Breast epithelium (tissue), 4 donors: ENCODE measurements at places on chromosomes 5 and 9. TPM values are rescaled to one million over a fixed set of nuclear protein-coding genes. Genes with fewer than 3 reads are reported as not detected.
A peak's percentile ranks its signal among the peaks of the same experiment; 100 is the strongest.

The FOXD4 gene
- 0.33 TPM for total RNA-seq

- no peak for DNase-seq
Observed at GRCh38 chr5:52469420-52469819, 318.3 kb upstream of the ITGA1 start.

DNA sequence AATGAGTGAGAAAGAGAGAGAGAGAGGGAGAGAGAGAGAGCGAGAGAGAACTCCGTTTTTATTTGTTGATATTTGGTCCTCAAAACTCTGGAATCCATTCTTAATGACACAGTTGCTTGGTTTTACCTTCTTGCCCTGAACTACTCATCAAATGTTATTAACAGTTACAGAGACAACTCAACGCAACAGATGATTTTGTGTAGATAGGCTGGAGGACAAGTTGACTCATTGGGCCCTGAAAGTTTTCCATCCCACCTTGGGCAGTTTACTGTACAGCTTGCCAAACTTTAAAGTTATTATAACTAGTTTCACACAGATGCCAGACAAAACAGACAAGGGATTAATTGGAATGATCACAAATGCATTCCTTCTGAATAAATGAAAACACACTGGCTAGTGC, 339.9 kb downstream of the ARL15 start:
- no peak for DNase-seq

DNA sequence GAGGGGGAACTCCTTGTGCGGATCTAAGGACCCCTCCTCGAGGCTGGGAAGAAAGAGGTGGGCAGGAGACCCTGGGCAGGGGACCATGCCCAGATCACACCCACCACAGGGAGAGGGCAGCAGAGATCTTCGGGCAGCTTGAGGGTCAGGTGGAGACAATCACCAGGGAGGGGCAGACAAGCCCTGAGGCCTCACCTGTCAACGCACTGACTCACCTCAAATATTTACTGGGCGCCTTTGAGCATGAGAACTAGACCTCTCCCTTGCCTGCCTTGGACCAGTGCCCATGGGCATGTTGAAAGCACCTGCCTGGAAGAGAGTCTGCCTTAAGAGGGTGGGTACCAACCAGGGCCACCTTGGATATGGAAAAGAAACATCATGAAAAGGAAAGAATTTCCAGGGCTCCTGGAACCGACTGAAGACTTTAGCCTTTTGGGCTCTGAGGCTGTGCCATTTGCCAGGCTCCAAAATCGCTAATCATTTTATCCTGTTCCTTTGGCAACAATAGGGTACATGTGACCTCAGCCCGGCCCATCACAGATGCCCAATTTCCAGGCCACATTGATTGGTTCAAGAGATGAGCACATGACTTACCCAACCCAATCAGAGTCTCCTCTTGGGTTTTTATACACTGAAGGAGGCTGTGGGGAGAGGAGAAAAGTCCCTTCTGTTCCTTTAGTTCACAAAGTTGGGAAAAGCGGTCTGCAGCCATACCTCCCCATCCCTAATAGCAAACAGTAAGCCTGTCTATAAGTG, 10.4 kb upstream of the SPINK4 start:
- DNase-seq, result peak; percentile 91

- no peak for DNase-seq
Observed at GRCh38 chr5:172648013-172648381, 6.9 kb downstream of the NEURL1B start.

DNA sequence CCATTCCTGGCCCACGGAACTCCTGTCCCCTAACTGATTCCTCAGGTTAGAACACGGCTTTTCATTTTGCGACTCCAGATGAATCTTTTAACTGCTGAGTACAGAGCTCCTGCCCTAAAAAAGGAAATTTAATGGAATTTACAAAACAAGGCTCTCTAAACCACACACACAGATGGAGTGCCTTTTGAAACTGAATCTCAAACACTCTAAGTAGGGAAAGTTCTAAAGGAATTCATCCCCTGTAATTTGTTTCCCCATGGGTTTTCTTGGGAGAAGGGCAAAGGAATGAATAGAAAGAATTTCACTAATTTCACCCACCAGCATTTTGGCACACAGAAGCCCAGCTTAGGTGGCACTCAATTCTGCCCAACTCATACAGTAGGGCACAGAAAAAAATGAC, 106.5 kb downstream of the THBS4 start:
- DNase-seq, result no peak
